ENCODE measurements at places on chromosomes 1 and 21.
A peak's percentile ranks its signal among the peaks of the same experiment; 100 is the strongest.

GRCh38 chr1:151939779-151940178 lies 30.5 kb upstream of the THEM4 start:
- no peak for DNase-seq

DNA sequence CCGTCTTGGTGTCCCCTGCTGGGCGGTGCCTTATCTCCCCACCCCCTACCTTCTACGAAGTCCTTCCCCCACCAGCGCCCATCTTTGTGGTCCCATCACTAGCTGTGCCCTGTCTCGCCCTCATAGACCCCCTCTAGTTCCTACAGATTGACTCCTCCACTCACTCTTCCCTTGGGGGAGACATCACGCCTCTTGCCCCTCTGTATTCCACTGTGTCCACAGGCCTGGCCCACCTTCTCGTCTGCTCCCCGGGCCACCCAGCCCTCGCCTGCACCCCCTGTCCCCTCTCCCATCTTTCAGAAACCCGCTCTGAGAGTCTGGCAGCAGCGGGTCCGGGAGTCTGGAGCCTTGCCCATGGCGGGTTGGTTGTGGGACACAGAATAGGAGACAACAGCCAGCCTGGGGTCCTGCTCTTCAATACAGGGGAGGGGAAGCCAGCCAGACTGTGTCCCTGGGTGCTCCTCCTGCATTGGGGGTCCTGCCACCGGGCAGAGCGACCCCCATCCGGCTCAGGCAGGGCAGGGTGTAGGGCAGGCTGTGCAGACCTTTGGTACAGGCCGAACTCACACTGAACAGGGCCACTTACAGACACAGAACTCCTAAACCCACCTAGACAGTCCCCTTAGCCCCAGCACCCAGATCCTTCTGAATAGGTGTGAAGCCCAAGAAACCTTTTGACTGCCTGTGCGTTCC lies 1.1 kb downstream of the RNF187 start:
- no peak for DNase-seq

GRCh38 chr1:16167331-16168143 lies 11.7 kb upstream of the EPHA2 start:
- no peak for DNase-seq

GRCh38 chr1:7224644-7225043 lies 439.4 kb downstream of the CAMTA1 start:
- DNase-seq: no peak

DNA sequence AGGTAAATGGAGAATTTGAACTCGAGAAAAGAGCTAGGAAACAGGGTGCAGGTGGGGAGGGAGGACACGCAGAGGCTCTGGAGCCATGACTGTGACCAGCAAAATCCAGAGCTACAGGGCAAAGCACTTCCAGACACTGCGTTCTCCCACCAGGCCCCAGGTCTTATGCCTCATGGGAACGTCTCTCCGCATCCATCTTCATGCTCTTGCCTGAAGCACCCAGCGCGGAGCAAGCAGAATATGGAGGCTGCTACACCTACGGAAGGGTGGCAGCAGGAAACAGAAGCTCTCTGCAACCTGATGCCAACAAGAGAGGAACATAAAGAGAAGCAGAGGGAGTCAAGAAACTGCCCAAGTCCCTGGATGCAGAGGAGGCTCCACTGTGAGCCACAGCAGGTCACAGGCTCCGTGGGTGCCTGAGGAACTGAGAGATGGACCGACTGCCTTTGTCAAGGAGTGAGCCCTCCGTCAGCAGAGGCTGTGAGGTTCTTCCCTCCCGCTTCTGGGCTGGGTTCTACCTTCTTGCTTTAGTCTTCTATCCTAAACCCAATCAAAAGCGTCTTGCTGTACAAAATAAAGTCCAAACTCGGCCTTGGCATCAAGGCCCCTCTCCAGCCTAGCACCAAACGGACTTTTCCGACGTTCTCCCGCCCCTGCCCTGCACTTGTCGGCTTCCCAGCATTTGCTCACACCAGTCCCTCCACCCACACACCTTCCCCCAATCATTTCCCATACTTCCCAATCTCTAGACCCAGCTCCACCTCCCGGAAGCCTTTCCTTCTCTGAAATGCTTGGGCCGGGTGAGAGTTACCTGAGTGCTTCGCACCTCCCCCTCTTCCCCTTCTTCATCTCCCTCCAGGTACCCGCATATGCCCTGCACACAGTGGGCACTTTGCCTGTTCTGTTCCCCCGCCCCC lies 930 bp downstream of the DHCR24 start:
- DNase-seq: peak; percentile 43

DNA sequence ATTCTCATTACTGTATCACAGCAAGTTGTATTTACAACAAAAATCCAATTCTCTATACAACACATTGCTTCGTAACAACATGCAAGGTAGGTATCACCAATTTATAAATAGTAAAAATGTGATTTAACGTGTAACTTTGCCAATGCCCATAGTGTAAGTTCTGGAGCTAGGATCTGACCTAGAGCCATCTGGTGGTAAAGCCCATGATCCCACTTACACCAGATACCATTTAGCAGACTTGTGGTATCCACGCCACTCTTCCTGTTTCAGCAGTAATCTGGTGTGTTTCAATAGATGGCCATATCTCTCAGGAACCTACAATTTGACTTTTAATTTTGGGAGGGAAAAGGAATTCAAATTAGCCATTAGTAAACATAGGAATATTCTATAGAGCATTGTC lies 10.2 kb downstream of the SETSIP start:
- DNase-seq: no peak

DNA sequence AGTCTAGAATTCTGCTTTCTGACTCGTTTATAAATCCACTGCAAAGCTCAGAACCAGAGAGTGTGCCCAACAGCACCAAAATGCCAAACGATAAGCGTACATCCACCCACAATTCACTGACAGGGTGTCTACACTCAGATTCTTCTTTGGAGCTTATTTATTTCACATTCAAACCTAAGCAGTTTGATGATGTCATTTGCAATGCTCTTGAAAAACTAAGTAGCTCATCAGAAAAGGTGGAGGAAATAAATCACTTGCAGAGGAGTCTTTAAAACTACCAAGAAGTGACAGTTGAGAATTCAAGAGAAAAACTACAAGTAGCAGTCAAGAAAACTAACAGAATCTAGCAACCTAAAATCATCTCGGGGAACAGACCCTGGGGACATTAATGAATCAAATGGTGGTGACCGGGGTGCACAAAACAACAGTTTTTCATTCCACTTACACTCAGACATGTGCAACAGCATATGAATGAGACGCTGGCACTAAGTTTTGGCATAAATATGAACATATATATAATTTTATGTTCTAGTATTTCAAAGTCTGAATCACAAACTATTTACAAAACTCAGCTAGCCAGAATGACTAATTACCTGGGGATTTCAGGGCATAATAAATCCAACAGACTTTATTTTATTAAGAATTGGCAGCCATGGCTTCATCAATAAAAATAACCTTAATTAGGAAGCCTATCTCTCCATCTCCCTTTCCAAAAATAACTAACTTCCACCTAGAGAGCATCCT lies 119.4 kb downstream of the SIPA1L2 start:
- DNase-seq: no peak

DNA sequence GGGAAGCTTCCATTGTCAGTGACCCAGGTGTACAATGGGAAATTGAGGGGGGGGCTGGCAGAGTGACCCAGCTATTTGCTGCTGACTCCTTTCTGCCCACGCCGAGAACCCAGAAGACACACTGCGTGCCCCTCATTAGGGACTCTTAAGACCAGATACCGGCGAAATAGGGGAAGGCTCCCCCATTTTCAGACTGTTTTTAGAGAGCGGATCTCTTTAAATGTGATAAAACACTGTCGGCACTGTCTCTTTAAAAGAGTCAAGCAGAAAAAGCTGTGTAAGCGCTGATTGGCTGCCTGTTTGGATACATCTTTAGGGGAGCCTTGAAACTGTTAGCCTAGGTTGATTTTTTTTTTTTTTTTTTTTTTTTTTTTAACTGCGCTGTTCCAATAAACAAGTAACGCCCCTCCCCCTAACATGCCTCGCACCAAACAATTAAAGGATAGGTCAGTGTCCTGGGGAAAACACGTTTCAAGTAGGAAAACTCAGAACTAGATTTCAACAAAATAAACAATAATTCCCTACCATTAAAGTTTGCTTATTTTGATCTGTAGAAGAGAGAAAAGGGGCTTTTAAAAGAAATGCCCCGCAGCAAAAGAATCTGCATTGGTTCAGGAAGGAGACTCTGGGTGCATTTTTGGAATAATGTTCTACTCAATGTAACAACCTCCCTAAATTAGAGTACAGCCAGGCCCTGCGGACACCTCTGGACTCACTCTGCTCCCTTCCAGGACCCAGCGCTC lies 1.4 kb upstream of the SSBP3 start:
- peak; percentile 68 for DNase-seq

GRCh38 chr1:7972285-7972684 lies 10.8 kb downstream of the PARK7 start:
- DNase-seq: no peak

DNA sequence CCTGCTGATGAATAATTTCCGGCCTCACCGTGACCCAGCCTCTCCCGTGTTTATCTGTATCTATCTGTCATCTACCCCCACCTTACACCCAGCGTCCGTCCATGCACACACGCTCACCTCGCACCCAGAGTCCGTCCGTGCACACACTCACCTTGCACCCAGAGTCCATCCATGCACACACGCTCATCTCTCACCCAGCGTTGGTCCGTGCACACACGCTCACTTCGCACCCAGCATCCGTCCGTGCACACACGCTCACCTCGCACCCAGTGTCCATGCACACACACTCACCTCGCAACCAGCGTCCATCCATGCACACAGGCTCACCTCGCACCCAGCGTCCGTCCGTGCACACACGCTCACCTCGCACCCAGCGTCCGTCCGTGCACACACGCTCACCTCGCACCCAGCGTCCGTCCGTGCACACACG lies 25.0 kb upstream of the COL18A1 start:
- no peak for DNase-seq

DNA sequence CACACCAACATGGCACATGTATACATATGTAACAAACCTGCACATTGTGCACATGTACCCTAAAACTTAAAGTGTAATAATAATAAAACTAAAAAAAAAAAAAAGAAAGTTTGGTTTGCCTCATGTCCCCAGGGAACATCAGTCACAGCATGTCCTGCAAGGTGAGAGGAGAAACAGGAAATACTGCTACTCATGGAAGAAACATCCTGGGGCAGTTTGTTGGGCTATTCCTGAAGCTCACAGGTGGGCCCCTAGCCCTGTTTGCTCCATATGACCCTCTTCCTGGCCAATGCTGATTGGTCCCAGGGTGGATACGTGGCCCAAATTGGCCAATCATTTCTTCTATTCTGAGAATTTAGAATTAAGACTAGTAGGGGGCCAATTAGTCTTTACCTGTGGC lies 103.4 kb upstream of the ADAR start:
- DNase-seq: no peak

- DNase-seq: no peak
These were observed 81.4 kb upstream of the PRDX6 start for GRCh38 chr1:173395762-173396161.

GRCh38 chr1:235093696-235094592 lies 34.7 kb downstream of the TOMM20 start:
- DNase-seq: peak; percentile 82

DNA sequence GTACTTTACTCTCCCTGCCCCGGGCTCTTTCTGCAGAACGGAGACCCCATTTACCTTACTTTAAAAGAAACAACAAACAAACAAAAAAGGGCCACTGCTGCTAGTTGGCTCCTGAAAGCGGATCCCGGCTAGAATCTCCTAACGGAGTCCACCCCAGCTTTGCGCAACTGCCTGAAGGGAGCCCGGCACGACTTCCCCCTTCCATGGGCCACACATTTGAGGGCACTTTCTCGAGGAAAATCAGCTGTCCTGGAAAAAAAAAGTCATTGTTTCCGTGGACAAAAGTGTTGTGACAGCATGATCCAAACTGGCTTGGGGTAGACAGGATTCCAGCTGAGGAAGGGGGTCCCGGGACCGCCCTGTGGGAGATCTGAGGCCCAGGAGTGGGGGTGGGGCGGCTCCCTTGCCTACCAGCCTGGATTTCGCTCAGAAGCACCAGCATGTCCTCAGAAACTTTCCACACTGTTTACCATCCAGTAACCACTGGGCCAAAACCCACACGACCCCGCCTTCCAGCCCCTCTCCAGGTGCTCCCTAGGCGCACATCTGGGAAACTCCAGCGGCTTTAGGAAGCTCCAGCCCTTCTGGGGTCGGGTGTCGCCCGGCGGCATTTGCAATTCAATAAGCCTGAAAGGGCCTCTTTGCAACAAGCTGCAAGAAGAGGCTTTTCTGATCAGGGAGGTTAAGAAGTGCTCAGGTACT lies 4.8 kb downstream of the RIPK4 start:
- no peak for DNase-seq

GRCh38 chr1:181486098-181486420 lies 2.7 kb downstream of the CACNA1E start:
- no peak for DNase-seq

DNA sequence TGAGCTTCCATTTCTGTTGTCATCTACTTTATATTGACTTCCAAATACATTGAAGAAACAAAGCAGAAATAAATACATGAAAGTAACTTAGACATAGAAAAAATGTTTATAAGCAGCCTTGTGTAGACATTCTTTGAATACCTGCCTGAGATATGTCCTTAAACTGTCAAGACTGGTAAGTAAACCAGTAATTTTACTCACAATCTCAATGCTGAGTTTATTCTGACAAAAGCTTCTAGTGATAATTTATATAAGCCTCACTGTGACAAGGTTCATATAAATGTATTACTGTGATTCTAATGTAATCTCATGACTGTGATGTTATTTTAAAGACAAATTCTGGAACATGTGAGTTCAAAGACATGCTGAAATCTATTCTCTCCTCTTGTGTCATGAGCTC lies 516.7 kb upstream of the B3GALT2 start:
- no peak for DNase-seq

- DNase-seq: no peak
These were observed 796.3 kb downstream of the LRRIQ3 start for GRCh38 chr1:73401666-73402065.

DNA sequence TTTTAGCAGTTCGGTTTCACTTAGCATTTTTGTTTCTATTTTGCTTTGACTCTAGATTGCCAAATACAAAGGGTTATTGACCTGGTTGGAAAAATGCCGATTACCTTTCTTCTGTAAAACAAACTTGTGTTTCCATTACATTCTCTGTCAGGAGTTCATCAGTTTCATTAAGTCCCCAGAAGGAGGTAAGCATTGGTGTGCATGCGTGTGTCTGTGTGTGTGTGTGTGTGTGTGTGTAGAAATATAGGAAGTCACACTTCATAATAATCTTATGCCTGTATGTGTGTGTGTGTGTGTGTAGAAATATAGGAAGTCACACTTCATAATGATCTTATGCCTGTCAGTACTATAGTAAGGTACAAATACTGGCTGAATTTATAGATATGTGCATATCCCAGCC lies 10.0 kb downstream of the RGSL1 start:
- no peak for DNase-seq

GRCh38 chr1:223270155-223270554 lies 93.8 kb downstream of the SUSD4 start:
- no peak for DNase-seq
